ENCODE measurements at places on chromosomes 7 and 10. TPM values are rescaled to one million over a fixed set of nuclear protein-coding genes. Genes with fewer than 3 reads are reported as not detected.

The CFAP69 gene
- not detected for total RNA-seq

DNA sequence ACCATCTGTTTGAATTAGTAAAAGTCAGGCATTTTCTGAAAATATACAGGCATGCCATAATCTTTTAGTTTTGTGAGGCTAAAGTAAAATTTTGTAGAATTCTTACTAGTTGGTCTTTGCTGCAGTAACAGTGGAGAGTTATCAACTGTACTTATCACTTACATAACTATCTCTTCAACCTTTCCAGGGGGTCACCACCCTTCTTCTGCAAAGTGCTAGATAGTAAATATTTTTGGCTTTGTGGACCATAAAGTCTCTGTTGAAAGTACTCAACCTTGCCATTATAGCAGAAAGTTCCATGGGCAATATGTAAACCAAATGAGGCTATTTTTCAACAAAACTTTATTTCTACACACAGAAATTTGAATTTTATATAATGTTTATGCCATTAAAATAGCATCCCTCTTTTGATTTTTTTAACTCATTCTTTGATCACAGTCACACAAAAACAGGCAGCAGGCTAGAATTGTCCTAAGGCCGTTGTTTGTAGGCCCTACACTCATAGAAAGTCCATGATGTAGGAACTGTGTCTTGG is 59.5 kb upstream of the KLF6 start:
- peaks cover 5% of the 10 kb centered on the region for H3K36me3 ChIP-seq
- H3K27me3 ChIP-seq, result no peaks in the 10 kb centered on the region
- no peak overlapping the region for H3K27ac ChIP-seq

GRCh38 chr7:92641921-92642511 is 51.8 kb upstream of the FAM133B start:
- H3K27me3 ChIP-seq, result no peaks in the 10 kb centered on the region
- H3K36me3 ChIP-seq, result peaks cover 55% of the 10 kb centered on the region
- H3K4me3 ChIP-seq, result peak overlapping the region; percentile 26
- peaks cover 83% of the 10 kb centered on the region for H3K4me1 ChIP-seq

GRCh38 chr7:102291056-102291915 is 4.6 kb downstream of the SH2B2 start:
- H3K27me3 ChIP-seq, result peaks cover 15% of the 10 kb centered on the region
- no peaks in the 10 kb centered on the region for H3K36me3 ChIP-seq
- peaks cover 15% of the 10 kb centered on the region for H3K4me1 ChIP-seq
- H3K4me3 ChIP-seq, result no peak overlapping the region

DNA sequence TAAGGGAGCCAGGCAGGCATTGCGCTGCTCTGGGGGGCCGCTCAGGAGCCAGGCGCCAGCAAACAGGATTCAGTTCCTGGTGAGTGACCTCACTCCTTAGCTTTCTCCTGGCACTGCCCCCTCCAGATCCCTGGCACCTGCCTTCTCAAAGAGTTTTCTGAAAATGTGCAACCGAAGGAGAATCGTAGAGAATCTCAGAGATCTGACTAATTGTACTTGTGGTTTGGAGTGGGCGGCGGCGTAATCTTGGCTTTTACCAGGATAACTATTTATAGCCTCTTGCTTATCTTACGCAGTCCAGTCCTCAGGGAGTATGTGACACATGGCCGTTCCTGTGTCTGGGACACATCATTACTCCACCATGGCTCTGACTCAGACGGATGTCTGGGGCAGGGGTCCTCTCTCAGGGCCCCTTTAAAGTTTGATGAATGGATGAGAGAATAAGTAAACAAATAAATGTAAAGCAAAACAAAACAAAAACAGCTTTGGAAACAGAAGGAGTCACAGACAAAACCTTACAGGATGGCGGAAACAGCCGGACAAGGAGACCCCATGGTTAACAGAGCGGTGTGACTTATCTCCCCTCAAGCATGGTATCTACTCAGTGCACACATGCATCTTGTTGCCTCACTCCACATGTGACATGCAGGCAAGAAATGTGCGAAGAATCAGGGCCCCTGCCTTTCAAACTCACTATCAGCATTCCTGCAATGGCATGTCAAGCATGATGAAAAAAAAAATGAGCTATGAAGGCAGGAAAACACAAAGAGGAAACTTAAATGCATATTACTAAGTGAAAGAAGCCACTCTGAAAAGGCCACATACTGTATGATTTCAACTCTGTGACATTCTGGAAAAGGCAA is 99.7 kb downstream of the TNS3 start:
- H3K4me3 ChIP-seq, result no peak overlapping the region
- DNase-seq, result no peak
- H3K27me3 ChIP-seq, result no peaks in the 10 kb centered on the region
- no peaks in the 10 kb centered on the region for H3K36me3 ChIP-seq

GRCh38 chr10:14838582-14839304 is 637 bp downstream of the HSPA14 start:
- peak overlapping the region; percentile 96 for H3K27ac ChIP-seq
- peak; percentile 26 for DNase-seq
- peaks cover 30% of the 10 kb centered on the region for H3K36me3 ChIP-seq

GRCh38 chr7:1007901-1008300 is 24.9 kb downstream of the CYP2W1 start:
- peaks cover 9% of the 10 kb centered on the region for H3K4me1 ChIP-seq
- no peak for DNase-seq
- H3K4me3 ChIP-seq, result no peak overlapping the region
- H3K27me3 ChIP-seq, result no peaks in the 10 kb centered on the region

The ANKRD30A gene
- total RNA-seq, result not detected

- no peak overlapping the region for H3K27ac ChIP-seq
- no peak for DNase-seq
- no peaks in the 10 kb centered on the region for H3K27me3 ChIP-seq
- no peaks in the 10 kb centered on the region for H3K36me3 ChIP-seq
- H3K4me1 ChIP-seq, result no peaks in the 10 kb centered on the region
- H3K4me3 ChIP-seq, result no peak overlapping the region
These were observed 226.2 kb downstream of the THSD7A start for GRCh38 chr7:11605749-11606148.

GRCh38 chr7:23418046-23418445 is 52.2 kb downstream of the IGF2BP3 start:
- no peak overlapping the region for H3K27ac ChIP-seq
- no peak for DNase-seq
- H3K4me1 ChIP-seq, result peaks cover 3% of the 10 kb centered on the region
- no peak overlapping the region for H3K4me3 ChIP-seq

The SPDYE2B gene
- not detected for total RNA-seq

- no peaks in the 10 kb centered on the region for H3K36me3 ChIP-seq
- H3K27me3 ChIP-seq, result peaks cover 13% of the 10 kb centered on the region
- DNase-seq, result no peak
- H3K4me1 ChIP-seq, result no peaks in the 10 kb centered on the region
- H3K27ac ChIP-seq, result no peak overlapping the region
- H3K4me3 ChIP-seq, result no peak overlapping the region
These were observed 111.6 kb upstream of the INSYN2A start for GRCh38 chr10:127308031-127308430.

GRCh38 chr10:34758447-34758996 is 56.6 kb downstream of the PARD3 start:
- H3K36me3 ChIP-seq, result no peaks in the 10 kb centered on the region
- no peak for DNase-seq
- H3K4me1 ChIP-seq, result peaks cover 4% of the 10 kb centered on the region
- no peaks in the 10 kb centered on the region for H3K27me3 ChIP-seq
- no peak overlapping the region for H3K4me3 ChIP-seq

- H3K27me3 ChIP-seq, result no peaks in the 10 kb centered on the region
- H3K4me1 ChIP-seq, result no peaks in the 10 kb centered on the region
- DNase-seq, result no peak
These were observed 801.9 kb downstream of the ANKRD7 start for GRCh38 chr7:119026391-119026790.

The GARIN1A gene
- total RNA-seq, result 0.92 TPM

DNA sequence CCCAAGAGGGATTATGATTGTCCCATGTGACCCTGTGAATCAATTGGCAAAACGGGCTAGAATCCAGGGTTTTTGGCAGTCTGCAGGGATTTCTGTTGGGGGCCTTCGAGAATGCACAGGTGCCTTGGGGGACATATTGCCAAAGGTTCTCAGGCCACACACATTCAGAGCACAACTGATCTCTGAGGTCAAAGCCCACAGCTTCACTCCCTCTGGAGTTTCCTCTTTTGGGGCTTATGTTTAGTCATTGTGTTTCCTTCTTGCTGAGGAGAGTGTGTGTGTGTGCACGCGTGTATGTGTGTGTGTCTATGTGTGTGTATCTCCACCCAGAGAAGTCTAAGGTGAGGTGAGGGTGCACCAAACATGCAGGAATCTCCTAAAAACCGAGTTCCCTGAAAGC is 8.8 kb downstream of the PPIF start:
- no peak overlapping the region for H3K27ac ChIP-seq
- no peaks in the 10 kb centered on the region for H3K27me3 ChIP-seq
- DNase-seq, result no peak
- peaks cover 25% of the 10 kb centered on the region for H3K4me1 ChIP-seq
- H3K36me3 ChIP-seq, result peaks cover 60% of the 10 kb centered on the region

- no peak overlapping the region for H3K4me3 ChIP-seq
- H3K4me1 ChIP-seq, result no peaks in the 10 kb centered on the region
- H3K36me3 ChIP-seq, result no peaks in the 10 kb centered on the region
- no peak for DNase-seq
- H3K27me3 ChIP-seq, result no peaks in the 10 kb centered on the region
These were observed 443.3 kb downstream of the GFRA1 start for GRCh38 chr10:115829521-115830205.

DNA sequence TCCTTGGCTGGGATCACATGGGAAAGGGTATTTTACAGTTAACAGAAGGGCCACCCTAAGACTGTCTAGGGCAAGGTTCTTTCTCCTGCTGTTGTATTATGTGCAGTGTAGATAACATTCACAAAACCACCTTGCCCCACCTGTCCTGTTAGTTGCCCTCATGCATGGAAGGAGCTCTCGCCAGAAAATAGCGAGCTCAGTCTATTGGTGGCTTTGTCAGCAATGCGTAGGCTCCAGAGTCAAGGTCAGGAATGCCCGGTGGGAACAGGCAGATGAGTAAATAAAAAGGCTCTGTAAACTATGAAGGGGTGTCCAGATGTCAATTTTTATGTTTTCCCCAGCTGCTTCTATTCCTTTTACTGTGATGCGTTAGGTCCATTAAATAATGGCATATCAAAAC is 107.1 kb upstream of the WDR11 start:
- no peaks in the 10 kb centered on the region for H3K4me1 ChIP-seq
- no peak overlapping the region for H3K4me3 ChIP-seq
- no peaks in the 10 kb centered on the region for H3K36me3 ChIP-seq

The EVX1 gene
- not detected for total RNA-seq

The PTPRZ1 gene
- total RNA-seq, result not detected

- no peak for DNase-seq
- peaks cover 9% of the 10 kb centered on the region for H3K27me3 ChIP-seq
- H3K27ac ChIP-seq, result no peak overlapping the region
- H3K4me1 ChIP-seq, result peaks cover 54% of the 10 kb centered on the region
- H3K36me3 ChIP-seq, result peaks cover 3% of the 10 kb centered on the region
These were observed 18.3 kb upstream of the RALA start for GRCh38 chr7:39605087-39605486.

- no peaks in the 10 kb centered on the region for H3K27me3 ChIP-seq
- H3K4me1 ChIP-seq, result peaks cover 36% of the 10 kb centered on the region
- H3K27ac ChIP-seq, result no peak overlapping the region
- no peak overlapping the region for H3K4me3 ChIP-seq
- H3K36me3 ChIP-seq, result peaks cover 95% of the 10 kb centered on the region
- DNase-seq, result no peak
These were observed 33.1 kb downstream of the SUV39H2 start for GRCh38 chr10:14911801-14912200.

DNA sequence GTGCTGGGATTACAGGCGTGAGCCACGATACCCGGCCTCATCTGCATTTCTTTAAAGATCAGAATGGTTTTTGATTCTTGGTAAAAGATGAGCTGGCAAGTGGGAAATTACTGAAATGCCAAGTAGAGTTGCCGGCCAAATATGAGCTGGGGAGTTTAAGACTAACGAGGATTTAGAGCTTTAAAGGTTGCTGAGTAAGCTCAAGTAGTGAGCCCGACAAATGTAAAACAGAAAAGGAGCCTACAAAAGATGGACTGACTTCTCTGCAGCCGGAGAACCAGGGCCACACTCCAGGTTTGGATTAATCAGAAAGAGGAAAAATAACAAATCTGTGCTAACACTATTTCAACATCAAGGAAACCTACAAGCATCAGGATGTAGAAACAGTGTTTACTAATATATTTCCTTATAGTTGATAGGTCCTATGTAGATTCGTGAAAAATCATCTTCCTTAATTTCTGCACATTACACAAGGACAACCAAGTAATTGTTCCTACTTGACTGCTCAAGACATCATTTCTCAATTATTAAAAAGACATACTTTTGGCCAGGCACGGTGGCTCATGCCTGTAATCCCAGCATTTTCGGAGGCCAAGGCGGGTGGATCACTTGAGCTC is 49.6 kb downstream of the MPP7 start:
- H3K27me3 ChIP-seq, result no peaks in the 10 kb centered on the region
- DNase-seq, result no peak
- no peak overlapping the region for H3K27ac ChIP-seq
- no peaks in the 10 kb centered on the region for H3K36me3 ChIP-seq
- no peak overlapping the region for H3K4me3 ChIP-seq

The ALDH18A1 gene
- 64.9 TPM for total RNA-seq

DNA sequence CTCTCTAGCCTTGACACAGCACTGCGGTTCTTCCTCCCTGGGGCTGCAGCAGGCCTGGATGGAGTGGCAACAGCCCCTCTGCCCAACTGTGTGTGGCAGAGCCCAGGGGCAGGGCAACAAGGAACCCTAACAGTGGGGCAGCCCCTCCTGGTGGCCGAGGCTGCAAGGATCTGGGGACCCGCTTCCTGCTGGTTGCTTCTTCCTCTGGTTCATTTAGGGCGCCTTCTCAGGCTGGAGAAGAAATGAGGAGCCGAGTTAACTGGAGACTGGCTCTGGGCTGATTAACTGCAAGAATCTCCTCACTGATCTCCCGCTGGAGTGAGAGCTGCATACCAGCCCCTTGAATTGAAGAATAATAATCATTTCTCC is 80.1 kb upstream of the EMX2 start:
- H3K27ac ChIP-seq, result no peak overlapping the region
- DNase-seq, result no peak
- H3K4me1 ChIP-seq, result no peaks in the 10 kb centered on the region
- no peak overlapping the region for H3K4me3 ChIP-seq
- H3K27me3 ChIP-seq, result peaks cover 3% of the 10 kb centered on the region
- H3K36me3 ChIP-seq, result no peaks in the 10 kb centered on the region
